ENCODE measurements at places on chromosomes 1 and 21. TPM values are rescaled to one million over a fixed set of nuclear protein-coding genes. Genes with fewer than 3 reads are reported as not detected.

LDLRAD1 gene
- total RNA-seq: not detected

FLVCR1 gene
- 7.4 TPM for total RNA-seq

FAM177B gene
- not detected for total RNA-seq

S100A9 gene
- total RNA-seq: 1,435 TPM

RPE65 gene
- total RNA-seq: not detected

COL24A1 gene
- not detected for total RNA-seq

AURKAIP1 gene
- total RNA-seq: 228 TPM

MYCL gene
- total RNA-seq: 3.7 TPM

FCGR2B gene
- total RNA-seq: not detected

GPR161 gene
- total RNA-seq: 23.4 TPM

ANGPTL1 gene
- total RNA-seq: not detected

TMEM167B gene
- 10.5 TPM for total RNA-seq

DMBX1 gene
- not detected for total RNA-seq

LAMB3 gene
- total RNA-seq: 3,200 TPM

POLR3C gene
- total RNA-seq: 28.4 TPM

CHRNB2 gene
- 0.04 TPM for total RNA-seq

SDE2 gene
- total RNA-seq: 12.2 TPM

MNDA gene
- not detected for total RNA-seq

L1TD1 gene
- total RNA-seq: 3.4 TPM

AGT gene
- not detected for total RNA-seq

CASZ1 gene
- total RNA-seq: 8.9 TPM

LCE1D gene
- not detected for total RNA-seq

KCNJ15 gene
- 36.6 TPM for total RNA-seq

FAM72A gene
- total RNA-seq: 2.8 TPM

RAD54L gene
- 3.1 TPM for total RNA-seq

OBSCN gene
- total RNA-seq: 3.8 TPM

ATPAF1 gene
- 34.3 TPM for total RNA-seq

DDAH1 gene
- total RNA-seq: 2.4 TPM

Data from hair follicular keratinocyte (primary cell).